Stimulated activated CD4-positive, alpha-beta T cell treated with anti-CD3 and anti-CD28 coated beads, Interleukin-2, amount 100 ng/mL, for 4 hours (primary cell): ENCODE measurements at places on chromosomes 2 and 18.

GRCh38 chr2:179538406-179539123 lies 273.9 kb upstream of the SESTD1 start:
- DNase-seq, result no peak

DNA sequence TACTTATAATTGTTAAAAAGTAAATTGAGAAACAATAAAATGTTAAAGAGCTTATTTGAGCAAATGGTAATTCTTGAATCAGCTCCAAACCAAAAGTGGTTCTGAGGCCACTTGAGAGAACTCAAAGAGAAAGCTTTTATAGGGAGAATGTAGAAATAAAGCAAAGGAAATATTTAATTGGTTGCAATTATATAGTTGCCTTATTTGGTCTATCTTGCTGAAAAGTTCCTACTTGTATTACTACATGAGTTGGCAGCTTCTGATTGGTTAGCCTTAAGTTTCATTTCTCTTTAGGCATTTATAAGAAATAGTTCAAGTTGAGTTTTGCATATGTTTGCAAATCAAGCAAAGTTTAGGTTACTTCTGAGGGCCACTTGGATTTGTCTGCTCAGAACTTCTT lies 38.1 kb downstream of the SCN2A start:
- DNase-seq, result no peak

DNA sequence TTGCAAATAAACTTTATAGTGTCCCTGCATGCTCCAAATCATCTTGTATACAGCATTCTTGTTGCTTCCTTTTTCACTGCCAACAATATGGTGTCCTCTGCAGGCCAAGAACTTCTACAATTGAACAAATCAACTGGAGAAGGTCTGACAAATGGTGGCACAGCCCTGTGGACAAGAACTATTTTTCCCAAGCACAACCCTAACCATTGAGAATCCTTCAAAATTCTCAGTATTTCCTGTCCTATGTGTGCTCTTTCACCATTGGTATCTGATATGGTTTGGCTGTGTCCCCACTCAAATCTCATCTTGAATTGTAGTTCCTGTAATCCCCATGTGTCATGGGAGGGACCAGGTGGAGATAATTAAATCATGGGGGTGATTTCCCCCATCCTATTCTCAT lies 865.1 kb upstream of the ACVR2A start:
- DNase-seq, result no peak

GRCh38 chr2:41934329-41934958 lies 113.4 kb upstream of the PKDCC start:
- no peak for DNase-seq
